ENCODE measurements at places on chromosomes 1 and 21.

GRCh38 chr1:237183963-237184540 lies 142.1 kb downstream of the RYR2 start:
- no peak for DNase-seq

DNA sequence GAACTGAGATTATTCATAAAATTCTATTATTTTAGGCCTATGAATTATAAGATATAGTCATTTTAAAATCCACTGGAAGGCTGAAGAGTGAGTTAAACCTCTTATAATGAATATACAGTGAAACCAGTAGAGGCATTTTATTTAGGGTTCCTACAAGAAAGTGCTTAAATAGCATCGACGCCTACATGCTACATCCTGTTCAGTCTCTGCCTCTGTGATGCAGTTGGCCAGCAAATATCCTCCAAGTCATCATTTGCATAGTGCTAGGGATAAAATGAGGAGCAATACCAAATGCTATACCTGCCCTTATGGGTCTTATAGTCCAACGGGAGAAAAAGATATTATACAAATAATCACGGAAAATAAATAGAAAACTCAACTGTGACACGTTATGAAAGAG lies 59.6 kb downstream of the EDEM3 start:
- DNase-seq: no peak

DNA sequence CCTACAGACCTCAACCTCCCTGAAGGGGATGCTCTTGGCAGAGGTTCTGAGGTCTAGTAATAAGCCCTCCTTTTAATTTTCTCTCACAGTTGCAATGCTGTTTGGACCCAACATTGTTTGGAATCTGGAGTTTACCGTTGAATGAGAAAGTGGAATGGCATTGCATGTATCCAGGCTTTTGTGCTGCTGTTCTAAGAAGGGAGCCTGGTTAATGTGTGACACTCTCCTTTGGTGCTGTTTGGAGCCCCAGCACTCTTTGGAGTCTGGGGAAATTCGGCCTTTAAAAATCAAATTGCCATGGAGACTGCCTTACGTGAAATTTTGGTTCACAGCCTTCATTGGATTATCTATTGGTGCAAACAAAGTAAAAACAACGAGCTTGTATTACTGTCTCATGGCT lies 23.7 kb upstream of the TMEM61 start:
- no peak for DNase-seq

DNA sequence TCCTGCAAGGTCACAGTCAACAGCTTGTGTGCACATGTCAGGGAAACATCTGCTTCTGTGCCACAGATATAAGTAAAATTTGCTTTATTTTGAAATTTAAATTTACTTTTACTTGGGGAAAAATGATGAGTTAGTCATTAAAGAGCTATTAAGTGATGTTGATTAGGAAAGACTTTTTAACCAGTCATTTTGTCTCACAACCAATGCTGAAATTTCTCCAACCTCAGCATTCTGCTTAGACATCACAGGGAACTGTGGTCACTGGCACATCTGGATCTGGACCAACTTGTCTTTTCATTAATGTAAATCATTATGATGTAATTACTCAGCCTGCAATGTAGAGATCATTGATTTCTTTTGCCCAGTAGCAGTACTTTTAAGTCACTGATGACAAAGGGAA lies 301.0 kb downstream of the TTLL7 start:
- DNase-seq: no peak

GRCh38 chr1:166616206-166616605 lies 223.1 kb upstream of the POGK start:
- no peak for DNase-seq

- DNase-seq: no peak
Observed at GRCh38 chr1:192235127-192235526, 76.9 kb downstream of the RGS18 start.

GRCh38 chr1:222852326-222852725 lies 37.5 kb downstream of the DISP1 start:
- no peak for DNase-seq

- DNase-seq: no peak
Observed at GRCh38 chr1:119226913-119227312, 86.5 kb upstream of the WARS2 start.

DNA sequence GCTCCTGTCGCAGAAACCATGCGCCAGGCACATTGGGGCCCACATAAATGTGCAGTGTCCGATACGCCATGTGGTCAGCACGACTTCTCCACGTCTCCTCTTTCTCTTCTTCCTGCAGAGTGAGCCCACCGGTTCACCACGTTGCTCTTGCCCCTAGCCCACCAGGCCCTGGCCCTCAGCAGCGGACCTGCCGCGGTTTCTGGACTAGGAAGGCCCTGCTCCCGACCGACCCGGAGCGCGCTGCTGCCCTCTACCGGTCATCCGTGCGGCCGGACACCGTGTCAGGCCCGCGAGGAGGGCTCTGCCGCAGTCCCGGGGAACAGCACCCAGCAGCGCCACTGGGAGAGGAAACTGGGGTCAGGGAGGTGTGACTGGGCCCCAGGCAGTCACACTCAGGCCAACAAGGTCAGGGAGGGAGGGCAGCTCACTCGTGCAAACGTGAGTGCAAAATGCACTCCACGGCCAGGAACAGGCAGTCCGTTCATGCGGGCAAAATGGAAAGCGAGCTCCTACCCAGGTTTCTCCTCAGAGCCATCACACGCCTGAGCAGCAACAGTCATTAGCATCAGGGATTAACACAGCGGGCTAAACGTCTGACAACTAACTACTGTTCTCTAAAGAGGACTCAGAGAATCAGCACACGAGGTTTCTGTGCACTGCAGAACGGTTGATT lies 13.7 kb downstream of the TLR5 start:
- peak; percentile 2 for DNase-seq

DNA sequence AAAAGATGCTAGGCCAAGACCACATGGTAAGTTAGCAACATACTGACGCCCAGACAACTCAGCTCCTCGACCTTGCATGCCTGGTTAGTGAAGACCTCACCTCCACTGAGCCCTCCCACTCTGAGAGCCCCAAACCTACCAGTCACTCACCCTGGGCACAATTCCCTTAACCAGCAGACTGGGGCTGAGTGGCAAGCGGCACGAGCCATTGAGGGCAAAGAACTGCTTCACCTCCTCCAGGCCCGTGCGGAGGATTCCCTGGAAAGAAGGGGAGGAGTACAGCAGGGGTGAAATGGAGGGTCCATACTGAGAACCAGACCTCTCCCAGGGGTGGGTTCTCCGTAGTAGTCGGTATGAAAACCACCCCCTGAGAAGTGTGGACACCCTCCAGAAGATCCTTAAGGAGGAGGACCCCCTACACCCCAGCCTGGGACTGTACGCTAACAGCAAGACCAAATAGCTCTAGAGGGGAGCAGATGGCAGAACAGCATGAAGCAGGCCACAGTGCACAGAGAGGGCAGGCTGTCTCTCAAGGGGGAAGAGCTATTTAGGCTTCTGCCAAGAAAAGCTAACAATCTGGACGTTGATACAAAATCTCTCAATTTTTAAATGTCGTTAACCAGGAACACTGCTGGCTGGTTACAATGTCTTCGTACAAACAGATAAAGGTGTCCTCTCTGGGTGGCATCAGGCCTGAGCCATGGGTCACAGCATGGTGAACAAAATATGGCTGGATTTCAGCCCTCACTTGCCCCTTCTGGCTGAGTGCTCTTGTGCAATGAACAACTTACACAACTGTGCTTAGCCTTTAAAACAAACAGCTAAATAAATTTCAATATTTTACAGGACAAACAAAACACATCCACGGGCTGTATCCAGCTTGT lies 31.0 kb upstream of the PPP1R15B start:
- DNase-seq: no peak

Measured in kidney glomerular epithelial cell (primary cell).